Cortex of kidney (tissue), 1 donor: ENCODE measurements at places on chromosomes 3 and 15.

DNA sequence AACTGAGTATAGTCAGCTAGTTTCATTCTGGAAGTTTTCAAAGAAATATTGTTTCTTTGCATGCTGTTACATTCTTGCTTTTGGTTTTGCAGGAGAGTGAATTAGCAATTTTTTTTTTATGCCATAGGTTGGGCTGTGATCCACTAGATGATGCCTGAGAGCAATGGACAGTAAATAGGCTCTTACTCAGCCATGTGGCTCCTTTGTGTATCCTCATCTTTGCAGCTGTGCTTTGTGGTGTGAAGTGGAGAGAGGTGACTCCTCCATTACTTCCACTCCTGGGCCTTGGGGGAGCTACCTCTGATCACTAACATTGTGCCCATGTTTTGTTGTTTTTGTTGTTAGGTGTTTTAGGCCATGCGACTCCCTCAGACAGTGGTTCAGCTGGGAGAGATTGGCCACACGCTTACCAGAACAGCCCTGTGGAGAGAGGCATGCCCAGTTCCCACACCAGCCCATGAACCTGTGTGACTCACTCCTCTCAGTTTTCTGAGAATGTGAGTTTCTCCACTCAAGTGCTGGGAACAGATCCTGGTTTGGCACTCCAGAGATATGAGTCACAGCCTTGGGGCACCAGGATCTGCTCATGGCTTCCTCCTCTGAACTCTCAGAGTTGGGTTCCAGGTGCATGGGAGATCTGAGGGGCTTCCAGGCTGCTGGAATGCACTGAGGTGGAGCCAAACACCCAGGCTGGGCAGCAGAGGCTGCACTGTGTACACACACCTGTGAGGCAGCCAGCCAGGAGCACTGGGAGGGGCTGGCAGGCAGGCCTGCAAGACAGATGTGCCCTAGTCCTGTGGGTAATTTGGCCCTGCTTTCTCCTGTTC is 785.3 kb downstream of the ROBO2 start:
- DNase-seq: no peak

DNA sequence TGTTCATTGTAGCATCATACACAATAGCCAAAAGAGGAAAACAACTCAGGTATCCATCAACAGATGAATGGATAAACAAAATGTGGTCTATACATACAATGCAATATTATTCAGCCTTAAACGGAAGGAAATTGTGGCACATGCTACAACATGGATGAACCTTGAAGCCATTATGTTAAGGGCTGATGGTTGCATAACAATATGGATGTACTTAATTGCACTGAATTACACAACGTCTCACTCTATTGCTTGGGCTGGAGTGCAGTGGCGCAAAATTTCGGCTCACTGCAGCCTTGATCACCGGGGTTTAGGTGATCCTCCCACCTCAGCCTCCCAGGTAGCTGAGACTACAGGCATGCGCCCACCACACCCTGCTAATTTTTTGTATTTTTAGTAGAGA is 7.0 kb upstream of the TMEM62 start:
- DNase-seq: no peak

DNA sequence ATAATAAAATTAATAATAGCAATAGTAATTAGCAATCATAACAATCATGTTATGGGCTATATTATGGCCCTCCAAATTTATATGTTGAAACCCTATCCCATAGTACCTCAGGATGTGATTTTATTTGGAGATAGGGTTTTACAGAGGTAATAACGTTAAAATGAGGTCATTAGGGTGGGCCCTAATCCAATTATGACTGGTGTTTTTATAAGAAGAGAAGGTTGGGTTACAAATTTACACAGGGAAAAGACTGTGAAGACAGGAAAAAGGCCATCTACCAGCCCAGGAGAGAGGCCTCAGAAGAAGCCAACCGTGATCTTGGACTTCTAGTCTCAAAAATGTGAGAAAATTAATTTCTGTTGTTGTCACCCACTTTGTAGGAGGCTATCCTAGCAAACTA is 353.1 kb downstream of the CHL1 start:
- no peak for DNase-seq

DNA sequence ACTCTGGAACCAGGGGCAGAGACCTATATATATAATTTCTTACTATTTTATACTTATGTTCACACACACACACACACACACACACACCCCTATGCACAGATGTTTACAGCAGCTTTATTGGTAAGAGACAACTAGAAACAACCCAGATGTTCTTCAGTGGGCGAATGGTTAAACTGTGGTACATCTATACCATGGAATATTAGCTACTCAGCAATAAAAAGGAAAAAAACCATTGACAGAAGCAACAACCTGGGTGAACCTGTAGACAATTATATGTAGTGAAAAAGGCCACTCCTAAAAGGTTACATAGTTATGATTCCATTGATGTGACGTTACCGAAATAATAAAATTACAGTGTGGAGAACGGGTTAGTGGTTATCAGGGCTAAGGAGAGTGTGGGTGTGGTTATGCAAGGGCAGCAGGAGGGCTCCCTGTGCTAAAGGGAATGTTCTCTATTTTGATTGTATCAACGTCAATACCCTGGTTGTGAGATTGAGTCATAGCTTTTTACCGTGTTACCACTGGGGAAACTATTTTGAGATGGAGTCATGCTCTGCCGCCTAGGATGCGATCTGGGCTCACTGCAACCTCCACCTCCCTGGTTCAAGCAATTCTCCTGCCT is 85.5 kb downstream of the FLNB start:
- no peak for DNase-seq

DNA sequence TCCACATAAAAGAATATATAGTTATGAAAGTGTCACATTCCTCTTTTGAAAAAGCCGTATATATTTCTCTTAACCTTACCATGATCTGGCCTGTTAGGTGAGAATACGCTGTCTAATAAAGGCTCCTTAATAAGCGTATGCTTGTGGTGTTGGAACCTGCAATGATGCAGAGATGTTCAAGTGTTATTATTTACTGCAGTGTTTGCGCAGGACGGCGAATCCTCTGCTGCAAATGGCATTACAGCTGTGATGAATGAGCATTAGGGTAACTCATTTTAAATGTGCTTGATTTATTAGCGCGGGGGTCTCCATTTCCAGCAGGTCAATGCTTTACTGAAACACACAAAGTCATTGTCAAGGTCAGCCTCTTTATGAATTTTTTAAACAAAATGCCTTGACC is 94.6 kb downstream of the CDIN1 start:
- DNase-seq: no peak
